ENCODE measurements at places on chromosomes 3 and 15.

- no peak for DNase-seq
Measured at GRCh38 chr3:127288921-127289705, 1.3 kb upstream of the PRR20G start.

DNA sequence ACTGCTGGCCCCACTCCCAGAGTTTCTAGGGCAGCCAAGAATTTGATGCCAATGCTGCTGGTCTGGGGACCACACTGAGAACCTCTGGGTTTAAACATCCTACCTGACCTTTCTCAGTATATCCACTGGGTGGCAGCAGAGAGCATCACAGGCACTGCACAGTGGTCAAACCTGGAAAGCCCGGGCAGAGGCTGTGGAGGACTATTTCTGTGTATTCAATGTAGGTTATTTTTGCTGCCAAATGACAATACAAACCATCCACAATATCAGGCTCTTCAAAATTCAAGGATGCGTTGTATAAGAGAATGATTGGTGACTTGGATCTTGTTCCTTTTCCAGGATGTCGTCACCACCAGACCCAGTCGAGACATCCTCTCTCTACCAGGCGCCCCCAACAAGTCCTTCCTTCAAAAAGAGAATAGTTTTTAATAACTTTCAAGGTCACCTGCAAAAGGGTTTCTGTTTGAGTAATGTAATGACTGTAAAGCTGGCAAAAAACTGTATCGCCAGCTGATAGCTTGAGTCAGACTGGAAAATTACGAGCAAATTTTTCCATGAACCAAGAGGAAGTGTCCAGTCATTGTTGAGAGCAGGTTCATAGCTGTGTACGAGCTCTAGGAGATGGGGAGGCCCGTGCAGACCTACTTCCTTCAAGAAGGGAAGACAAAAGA is 30.5 kb upstream of the MYZAP start:
- peak; percentile 64 for DNase-seq

GRCh38 chr3:156790156-156790555 is 36.0 kb upstream of the LEKR1 start:
- DNase-seq = no peak

DNA sequence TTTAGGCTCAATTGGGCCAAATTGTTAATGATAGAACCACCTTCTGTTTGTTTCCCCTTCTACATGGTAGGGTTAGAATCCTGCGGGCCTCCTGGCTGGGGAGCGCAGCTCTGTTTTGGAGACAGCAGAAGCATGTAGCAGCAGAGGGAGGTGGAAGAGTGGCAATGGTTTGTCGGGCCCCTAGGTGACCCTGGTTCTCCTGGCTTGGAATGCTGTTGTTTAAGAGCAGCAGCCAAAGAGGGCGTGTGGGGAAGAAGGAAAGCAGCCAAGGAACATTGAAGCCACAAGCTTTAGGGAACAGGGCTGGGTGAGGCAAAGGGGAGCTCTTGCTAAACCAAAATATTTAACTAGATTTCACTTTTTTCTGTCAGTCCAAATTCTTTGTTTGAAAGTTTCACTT is 213.7 kb upstream of the NR2E3 start:
- no peak for DNase-seq

DNA sequence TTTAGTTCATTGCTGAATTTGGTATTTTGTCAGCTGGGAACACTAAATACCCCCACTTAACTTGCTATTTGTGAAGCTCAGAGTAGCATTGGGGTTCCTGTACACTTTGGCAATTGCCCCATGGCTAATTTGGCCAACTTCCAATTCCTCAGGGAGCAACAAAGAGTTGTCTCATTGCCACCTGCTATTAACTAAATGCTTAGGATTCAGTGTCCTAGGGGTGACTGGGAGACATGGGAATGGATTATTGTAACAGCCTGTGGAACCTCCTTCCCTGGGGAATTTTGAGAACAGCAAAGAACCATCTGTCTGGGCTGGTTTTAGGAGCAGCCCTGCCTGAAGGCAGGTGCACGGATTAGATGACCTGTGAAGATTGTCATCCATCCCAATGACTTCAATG is 437.4 kb upstream of the TPRG1 start:
- no peak for DNase-seq

DNA sequence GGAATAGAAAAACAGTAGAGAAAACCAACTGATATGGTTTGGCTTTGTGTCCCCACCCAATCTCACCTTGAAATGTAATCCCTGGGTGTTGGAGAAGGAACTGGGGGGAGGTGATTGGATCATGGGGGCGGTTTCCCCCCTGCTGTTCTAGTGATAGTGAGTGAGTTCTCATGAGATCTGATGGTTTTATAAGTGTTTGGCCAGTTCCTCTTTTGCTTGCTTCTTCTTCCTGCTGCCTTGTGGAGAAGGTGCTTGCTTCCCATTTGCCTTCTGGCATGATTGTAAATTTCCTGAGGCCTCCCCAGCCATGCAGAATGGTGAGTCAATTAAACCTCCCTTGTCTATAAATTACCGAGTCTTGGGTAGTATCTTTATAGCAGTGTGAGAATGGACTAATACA is 48.4 kb downstream of the EOMES start:
- no peak for DNase-seq

DNA sequence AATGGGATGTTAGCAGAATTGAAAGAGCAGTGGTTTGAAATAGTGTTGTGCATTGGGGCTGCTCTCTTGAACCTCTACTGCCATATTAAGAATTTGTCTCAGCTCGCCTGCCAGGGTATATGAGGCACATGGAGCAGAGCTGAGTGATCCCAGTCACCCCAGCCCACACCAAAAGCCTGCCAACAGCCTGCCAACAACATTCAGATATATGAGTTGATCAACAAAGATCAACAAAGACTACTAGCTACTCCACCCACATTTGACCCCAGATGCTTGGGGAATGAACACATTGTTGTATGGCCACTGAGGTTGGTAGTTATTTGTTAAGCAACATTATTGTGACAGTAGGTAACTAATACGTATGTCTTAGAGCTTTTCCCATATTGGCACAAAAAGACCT is 570.9 kb upstream of the IL12A start:
- no peak for DNase-seq

GRCh38 chr15:58064082-58064979 is 1.2 kb downstream of the ALDH1A2 start:
- DNase-seq = no peak
